ENCODE measurements at places on chromosomes 5 and 9. TPM values are rescaled to one million over a fixed set of nuclear protein-coding genes. Genes with fewer than 3 reads are reported as not detected.
A peak's percentile ranks its signal among the peaks of the same experiment; 100 is the strongest.

DNA sequence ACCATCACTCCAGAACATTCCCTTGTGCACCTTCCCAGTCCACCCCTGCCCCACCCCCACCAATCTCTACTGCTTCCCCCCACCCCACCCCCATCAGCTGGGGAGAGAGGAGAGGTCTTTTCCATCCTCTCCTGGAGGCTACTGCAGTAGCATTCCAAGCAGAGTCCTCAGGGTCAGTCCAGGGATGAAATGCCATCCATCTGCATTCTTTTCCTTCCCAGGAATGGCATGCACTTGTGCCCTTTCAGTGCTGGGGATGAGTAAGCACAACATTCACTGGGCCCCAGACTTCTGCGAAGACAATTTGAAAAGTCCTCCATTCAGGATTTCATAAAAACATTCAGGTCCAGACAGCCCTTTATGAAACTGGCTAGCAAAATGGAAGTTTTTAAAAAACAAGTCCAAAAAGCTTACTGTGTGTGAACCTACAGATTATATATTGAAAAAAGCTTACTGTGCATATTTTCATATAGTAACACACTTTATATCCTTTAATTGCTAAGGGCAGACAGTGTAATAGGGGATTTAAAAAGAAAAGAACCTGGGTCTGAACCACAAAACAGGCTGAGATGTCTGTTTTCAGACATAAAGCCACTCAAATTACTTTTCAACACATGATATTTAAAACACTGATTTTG, 50.0 kb upstream of the GOLPH3 start:
- no peaks in the 10 kb centered on the region for H3K27me3 ChIP-seq
- peak overlapping the region; percentile 79 for H3K27ac ChIP-seq
- H3K4me3 ChIP-seq: no peak overlapping the region
- DNase-seq: no peak

- H3K27ac ChIP-seq: no peak overlapping the region
- no peaks in the 10 kb centered on the region for H3K36me3 ChIP-seq
- H3K4me3 ChIP-seq: no peak overlapping the region
- H3K4me1 ChIP-seq: peaks cover 32% of the 10 kb centered on the region
- DNase-seq: no peak
Observed at GRCh38 chr5:113124265-113124664, 147.7 kb downstream of the DCP2 start.

- H3K4me3 ChIP-seq: no peak overlapping the region
- peaks cover 16% of the 10 kb centered on the region for H3K4me1 ChIP-seq
Observed at GRCh38 chr5:68458416-68459021, 243.0 kb downstream of the PIK3R1 start.

DNA sequence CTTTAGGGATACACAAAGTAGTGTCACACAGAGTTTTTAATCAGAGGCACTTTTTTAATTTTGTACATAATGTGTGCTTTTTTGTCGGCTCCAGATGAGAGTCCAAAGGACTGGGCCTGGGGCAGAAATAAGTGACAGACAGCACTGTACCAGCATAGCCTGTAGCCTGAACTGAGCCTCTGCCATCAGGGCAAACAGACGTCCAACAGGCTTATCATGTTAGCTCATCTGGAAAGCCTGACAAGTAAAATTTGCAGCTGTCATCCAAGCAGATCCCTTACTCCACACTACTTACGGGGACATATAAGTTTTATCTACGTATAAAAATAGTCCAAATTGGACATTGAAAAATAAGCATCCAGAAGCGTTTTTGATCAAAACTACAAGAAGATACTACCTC, 233.1 kb upstream of the GAS1 start:
- no peak overlapping the region for H3K4me3 ChIP-seq
- H3K27ac ChIP-seq: no peak overlapping the region
- H3K27me3 ChIP-seq: no peaks in the 10 kb centered on the region
- H3K4me1 ChIP-seq: no peaks in the 10 kb centered on the region

Gene FUT7
- total RNA-seq: not detected

Gene NRG2
- total RNA-seq: 28.8 TPM

Gene IL13
- total RNA-seq: not detected

GRCh38 chr5:14250084-14250695, 107.0 kb downstream of the TRIO start:
- no peaks in the 10 kb centered on the region for H3K36me3 ChIP-seq
- peak; percentile 62 for DNase-seq
- H3K4me1 ChIP-seq: peaks cover 53% of the 10 kb centered on the region
- no peaks in the 10 kb centered on the region for H3K27me3 ChIP-seq
- H3K4me3 ChIP-seq: no peak overlapping the region

Measured in gastrocnemius medialis (tissue), 4 donors.